ENCODE measurements at places on chromosomes 12 and 14.

GRCh38 chr14:105647784-105648608 is 121.6 kb downstream of the TMEM121 start:
- no peak for DNase-seq

DNA sequence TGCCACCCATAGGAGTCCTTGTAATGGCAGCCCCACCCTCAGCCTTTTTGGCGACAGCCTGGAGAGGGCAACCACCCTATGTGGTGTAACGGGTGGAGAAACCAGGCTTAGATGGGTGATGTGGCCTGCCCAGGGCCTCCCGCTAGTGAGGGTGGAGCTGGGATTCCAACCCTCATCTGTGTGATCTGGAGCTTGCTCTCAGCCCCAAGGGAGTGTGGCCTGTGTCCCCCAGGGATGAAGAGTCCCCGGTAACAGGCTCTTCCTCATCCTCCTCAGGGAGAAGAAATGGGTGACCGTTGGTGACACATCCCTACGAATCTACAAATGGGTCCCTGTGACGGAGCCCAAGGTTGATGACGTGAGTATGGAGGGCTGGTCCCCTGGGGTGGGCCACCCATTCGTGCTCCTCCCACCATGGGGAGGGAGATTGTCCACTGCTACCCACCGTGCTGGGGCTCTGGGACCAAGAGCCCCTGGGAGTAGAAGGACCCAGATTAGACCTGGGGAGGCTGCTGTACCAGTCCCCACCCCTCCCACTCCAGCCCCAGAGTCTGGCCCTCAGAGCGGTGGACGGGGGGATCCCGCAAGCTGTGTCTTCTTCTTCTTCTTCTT is 8.8 kb downstream of the BCL7A start:
- no peak for DNase-seq

GRCh38 chr14:68824517-68825347 is 31.9 kb upstream of the ZFP36L1 start:
- peak; percentile 63 for DNase-seq

GRCh38 chr12:128467882-128468281 is 200.9 kb downstream of the TMEM132C start:
- no peak for DNase-seq

- DNase-seq: no peak
Observed at GRCh38 chr14:92464716-92465115, 48.9 kb upstream of the RIN3 start.

DNA sequence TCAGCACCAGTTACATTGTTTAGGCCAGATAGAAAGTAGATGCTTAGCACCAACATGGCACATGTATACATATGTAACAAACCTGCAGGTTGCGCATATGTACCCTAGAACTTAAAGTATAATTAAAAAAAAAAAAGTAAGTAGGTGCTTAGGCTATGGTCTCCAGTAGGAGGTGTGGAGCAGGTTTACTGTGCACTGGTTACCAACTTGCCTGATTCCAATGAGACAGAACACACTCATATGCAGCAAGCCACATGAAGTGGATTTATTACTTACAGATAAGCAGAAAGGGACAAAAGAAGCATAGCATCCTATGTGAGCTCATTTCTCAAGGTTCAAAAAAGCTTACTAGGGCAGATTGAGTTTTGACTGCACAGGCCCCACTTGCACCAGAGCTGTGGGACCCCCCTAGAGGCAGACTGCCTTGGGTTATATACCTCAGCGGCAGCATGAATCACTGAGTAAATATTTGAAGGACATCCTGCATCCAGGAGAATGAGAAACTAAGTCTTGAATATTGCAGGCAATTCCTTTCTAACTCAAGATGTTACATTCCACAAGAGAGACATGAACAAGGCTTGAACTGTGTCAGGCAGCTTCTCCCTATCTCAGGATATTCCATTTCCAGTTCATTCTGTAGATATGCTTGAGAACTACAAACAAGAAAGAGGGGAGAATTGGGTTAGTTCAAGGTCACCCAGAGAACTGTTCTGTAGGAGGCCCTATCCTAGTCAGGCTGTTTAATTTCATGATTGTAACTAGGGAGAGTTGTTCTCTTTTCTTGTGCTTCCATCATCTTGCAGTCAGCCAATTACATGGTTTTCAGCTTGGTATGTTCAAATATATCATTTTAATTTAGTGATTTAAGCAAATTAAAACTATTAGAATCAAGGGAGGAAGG is 30.1 kb downstream of the LRFN5 start:
- DNase-seq: peak; percentile 45

- DNase-seq: peak; percentile 49
Observed at GRCh38 chr14:85579942-85580341, 50.0 kb downstream of the FLRT2 start.

DNA sequence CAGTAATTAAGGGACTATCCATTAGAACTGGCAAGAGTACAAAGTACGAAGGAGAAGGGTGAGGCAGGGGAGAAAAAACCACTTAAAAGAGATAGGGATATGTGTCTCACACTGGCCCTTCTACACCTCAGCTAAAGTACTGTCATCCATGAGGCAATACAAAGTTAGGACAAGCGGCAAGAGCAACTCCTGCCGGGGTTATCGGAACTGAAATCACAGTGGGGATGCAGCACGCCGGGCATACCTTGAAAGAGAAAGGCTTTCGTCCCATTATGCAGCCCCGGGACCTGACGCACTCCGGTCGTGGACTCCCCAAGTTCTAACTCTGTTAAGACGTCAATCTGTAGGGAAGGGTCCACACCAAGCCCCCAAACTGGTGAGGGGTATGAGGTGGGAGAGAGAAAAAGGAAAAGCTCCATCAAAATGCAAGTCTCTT is 1.1 kb downstream of the NELL2 start:
- DNase-seq: no peak

Data from fibroblast of skin of abdomen (primary cell).